ENCODE measurements at places on chromosomes 7 and 10.

- no peak for DNase-seq
Measured at GRCh38 chr10:71969929-71970328, 5.7 kb downstream of the CHST3 start.

- peak; percentile 57 for DNase-seq
Measured at GRCh38 chr10:62681211-62681940, 123.1 kb upstream of the ADO start.

DNA sequence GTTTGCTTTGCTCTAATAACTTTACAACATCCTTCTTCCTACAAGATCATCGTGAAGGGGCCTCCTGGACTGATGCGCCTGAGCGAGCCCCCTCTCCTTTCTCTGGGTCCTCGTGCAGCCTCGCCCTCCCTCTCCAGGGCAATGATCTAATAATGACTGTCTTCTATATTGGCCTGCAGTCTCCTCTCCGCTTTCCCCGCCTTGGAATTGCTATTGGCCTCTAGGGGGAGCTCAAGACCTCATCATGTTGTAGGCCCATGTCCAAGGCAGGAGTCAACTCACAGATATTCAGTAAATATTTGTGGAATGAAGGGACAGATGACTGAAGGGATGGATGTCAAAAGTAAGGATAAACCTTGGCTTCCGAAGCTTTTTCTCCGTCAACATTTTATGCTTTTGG is 1180.3 kb downstream of the TYW1 start:
- no peak for DNase-seq

- no peak for DNase-seq
Measured at GRCh38 chr7:151673216-151673615, 153.5 kb upstream of the RHEB start.

DNA sequence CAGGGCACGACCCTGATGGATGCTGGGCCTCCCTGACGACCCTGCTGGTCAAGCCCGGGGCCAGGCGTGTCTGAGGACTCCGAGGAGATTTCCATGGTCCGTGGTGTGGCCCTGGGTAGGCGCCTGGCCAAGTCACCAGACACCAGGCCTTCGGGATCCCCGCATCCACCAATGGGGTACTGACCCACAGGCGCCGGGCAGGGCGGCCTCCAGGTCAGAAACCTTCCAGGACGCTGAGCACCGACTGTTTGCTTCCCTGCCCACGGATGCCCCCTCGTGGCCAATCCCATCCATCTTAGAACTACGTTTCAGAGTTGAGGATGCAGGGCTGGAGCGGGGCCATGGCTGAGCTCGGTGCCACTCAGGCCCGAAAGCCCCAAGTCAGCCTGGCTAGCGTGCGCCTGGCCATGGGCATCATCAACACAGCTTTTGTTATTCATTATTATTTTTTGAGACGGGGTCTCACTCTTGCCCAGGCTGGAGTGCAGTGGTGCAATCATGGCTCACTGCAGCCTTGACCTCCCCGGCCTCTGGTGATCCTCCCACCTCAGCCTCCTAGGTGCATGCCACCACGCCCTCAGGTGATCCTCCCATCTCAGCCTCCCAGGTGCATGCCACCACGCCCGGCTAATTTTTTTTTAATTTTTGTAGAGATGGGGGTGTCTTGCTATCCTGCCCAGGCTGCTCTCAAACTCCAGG is 7.1 kb upstream of the AMZ1 start:
- peak; percentile 43 for DNase-seq

- DNase-seq: no peak
Measured at GRCh38 chr7:108028111-108028510, 25.1 kb upstream of the LAMB1 start.

DNA sequence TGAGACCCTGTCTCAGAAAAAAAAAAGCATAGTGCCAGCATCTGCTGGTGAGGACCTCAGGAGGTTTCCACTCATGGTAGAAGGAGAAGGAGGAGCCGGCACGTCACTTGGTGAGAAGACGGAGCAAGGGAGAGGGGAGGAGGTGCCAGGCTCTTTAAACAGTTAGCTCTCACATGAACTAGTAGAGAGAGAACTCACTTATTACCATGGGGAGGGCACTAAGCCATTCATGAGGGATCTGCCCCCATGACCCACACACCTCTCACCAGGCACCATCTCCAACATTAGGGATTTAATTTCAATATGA is 62.9 kb upstream of the VKORC1L1 start:
- no peak for DNase-seq

DNA sequence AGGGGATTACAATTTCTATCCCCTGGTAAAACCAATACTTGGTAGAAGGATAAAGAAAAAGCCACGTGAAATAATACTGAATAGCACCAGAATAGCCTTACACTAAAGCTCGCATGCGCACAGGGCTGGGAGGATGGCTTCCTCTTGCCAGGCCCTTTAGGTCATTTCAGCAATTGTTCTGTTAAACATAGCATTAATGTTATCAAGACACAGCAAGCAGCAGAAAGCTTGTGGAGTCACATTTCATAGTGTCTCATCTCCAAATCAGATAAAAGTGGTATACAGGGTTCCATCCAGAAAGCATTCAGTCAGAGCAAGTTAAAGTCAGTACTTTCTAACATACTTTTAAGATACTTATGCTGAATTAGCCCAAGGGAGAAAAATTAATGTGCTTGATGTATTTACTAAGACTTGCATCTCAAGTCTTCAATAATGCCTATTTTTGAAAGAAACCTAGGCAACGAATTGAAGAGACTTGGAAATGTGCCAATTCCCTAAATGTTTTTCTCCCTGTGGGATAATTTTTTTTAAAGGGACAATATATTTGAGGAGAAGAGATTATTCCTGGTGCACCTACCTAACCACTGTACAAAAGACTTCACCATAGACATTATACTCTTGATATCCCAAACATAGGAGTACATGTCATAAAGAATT is 14.3 kb upstream of the NPM3 start:
- DNase-seq: no peak

DNA sequence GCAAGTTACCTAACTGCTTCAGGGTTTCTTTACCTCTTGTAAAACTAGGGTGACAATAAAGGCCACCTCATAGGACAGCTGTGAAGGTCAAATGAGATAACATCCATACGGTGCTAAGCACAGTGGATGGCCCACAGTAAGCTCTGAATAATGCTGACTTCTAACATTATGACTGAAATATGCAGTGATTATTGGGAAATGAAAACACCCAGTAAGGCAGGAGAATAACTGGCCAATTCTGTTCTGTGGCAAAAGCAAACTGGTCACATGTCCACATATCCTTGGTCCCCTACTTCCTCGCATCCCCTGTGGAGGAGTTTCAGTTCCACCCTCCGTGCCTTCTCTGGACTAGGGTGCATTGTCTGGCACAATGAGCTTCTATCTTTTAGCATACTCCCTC is 1.4 kb downstream of the CUBN start:
- no peak for DNase-seq

DNA sequence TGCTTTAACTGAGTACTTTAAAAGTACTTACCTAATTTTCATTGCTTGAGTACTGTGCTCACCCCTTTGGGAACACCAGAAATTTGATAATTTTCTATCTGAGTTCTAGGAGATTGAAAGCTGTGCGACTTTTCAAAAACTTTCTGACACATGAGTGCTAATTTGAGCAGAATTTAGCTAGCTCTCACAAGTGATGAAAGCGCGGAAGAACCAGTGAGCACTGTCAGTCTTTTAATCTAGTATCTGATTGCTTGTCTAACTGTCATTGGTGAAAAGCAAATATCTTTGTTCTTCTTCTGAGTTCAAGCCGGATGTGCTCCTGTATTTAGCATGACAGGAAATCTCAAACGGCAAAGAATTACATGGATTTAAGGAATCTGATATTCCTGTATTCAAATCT is 899.4 kb downstream of the CNTNAP2 start:
- DNase-seq: no peak

DNA sequence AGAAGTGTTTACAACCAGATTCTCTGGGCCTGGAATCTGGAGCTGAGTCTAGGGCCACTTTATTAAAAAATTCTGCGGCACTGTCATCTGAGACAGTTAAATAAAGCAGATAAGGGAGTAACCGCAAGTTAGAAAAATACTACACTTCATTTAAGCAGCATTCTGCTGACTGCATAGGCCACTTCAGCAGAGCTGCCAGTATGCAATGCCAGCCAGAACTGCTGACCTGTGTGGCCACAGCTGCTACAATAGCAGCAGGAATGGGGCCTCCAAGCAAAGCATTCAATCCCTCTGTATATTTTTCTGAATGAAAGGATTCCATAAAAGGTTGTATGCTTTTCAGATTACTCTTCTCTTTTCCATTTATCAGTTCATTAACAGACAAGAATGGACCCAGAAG is 136.0 kb downstream of the COL28A1 start:
- DNase-seq: no peak

GRCh38 chr10:69279110-69279509 is 814 bp downstream of the HK1 start:
- DNase-seq: no peak

DNA sequence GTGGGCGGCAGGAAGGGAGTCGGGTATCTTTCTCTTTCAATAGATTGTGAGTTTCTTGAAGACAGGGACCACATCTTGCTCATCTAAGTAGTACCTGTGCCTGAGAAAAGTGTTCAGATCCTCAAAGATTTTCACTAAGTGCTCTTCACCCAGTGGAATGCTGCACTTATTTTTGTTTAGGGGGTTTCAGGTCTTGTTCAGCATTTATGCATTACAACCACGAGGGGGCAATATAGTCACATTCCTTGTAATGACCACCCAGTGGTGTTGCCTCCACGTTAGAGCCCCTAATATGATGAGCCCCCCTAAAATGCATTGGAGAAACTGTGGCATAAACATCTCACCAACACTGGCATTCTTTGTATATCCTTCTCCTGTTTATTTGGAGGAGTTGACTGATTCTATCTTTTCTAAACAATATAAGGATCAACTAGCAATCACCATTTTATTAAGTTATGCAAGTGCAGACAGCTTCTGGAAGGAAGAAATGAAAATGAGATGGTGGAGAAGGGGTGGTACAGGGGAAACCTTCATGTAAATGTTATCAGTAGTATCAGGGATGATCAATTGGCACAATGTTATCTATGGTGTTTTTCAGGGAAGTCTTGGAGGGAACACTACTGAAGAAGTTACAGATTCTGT is 3.1 kb upstream of the PAPSS2 start:
- DNase-seq: no peak

DNA sequence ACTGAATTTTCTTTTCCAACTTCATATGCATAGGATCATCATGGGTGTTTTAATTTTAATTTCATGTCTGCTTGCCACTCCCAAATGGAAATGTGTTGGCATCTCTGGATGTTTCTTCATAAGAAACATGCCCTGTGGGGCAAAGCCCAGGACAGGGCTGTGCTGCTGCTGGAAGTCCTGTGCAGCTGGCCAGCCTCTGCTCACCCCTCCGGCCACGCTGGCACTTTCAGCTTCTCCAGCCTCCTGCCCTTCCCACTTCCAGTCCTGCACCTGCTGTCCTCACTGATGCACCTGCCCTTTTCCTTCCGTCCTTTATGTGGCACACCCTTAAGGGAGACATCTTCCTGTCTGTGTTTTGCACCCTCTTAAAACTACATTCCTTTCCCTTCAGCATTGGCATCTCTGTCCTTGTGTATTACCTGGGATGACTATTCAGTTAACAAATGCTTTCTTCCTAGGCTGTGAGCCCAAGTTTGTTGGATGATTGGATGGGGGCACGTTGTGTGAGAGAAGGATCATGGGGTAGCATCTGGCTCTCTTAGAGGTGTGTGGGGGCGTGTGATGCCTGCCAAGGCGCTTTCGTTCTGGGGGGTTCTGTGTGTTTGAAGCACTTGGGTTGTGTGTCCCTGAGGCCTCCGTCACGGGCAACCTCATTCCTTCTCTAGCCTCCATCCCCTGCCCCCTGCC is 56.8 kb downstream of the TCF7L2 start:
- peak; percentile 9 for DNase-seq

- DNase-seq: no peak
Measured at GRCh38 chr7:116591202-116592040, 66.6 kb downstream of the CAV1 start.

DNA sequence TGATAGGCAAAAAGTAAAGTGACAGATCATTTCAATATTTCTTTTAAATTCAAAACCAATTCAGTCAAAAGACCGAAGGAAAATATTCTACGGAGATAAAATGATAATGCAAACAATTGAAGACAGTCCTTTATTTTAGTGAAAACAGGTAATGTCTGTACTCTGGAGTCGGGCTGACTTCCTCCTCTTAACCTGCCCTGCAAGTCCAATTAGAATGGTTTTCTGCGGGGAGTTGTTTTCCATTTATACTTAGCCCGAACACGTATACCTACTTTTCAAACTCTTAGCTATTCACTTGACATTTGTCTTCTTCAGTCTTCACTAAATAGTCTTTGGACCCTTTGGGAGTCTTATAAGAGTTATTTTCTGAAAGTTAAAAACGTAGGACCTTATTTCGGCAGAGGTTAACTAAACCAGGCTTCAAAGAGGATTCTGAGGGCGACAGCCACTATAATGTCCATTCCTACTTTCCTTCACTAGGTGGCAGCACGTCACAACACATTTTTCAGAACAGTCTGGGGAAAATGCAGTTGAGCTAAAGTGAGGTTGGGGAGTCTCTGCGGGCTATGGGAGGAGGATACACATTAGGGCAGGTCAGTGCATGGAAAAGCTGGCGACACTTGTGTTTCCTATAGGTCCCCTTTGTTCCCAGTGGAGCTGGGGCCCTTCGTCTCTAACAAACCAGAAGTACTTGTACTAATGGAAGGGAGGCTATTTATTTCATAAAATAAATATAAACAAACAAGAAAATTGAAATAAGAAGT is 472.0 kb downstream of the KCNMA1 start:
- DNase-seq: peak; percentile 3

Measured in T-helper 9 cell (primary cell).